ENCODE measurements at places on chromosomes 4 and X.

- no peak for DNase-seq
These were observed 18.4 kb downstream of the CENPU start for GRCh38 chr4:184715526-184715925.

- DNase-seq = no peak
These were observed 19.1 kb downstream of the ATP5ME start for GRCh38 chr4:654871-655463.

- DNase-seq = no peak
These were observed 1.4 kb upstream of the PHF8 start for GRCh38 chrX:54045563-54046228.

DNA sequence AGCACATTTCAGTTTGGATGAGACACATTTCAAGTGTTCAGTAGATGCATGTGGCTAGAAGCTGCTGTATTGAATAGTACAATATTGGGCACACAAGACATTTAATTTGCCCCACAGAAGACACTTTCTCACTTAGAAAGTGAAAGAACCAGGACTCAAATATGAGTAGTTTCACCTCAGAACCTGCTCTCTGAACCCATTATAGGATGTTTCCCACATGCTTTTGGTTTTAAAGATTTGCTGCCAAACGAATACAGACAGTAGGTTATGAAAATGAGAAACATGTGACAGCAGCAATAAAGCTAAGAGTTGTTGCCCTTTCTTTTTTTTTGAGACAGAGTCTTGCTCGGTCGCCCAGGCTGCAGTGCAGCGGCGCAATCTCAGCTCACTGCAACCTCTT lies 32.3 kb downstream of the C4orf54 start:
- DNase-seq = no peak

- DNase-seq = no peak
These were observed 24.1 kb downstream of the OCIAD1 start for GRCh38 chr4:48854982-48855381.

DNA sequence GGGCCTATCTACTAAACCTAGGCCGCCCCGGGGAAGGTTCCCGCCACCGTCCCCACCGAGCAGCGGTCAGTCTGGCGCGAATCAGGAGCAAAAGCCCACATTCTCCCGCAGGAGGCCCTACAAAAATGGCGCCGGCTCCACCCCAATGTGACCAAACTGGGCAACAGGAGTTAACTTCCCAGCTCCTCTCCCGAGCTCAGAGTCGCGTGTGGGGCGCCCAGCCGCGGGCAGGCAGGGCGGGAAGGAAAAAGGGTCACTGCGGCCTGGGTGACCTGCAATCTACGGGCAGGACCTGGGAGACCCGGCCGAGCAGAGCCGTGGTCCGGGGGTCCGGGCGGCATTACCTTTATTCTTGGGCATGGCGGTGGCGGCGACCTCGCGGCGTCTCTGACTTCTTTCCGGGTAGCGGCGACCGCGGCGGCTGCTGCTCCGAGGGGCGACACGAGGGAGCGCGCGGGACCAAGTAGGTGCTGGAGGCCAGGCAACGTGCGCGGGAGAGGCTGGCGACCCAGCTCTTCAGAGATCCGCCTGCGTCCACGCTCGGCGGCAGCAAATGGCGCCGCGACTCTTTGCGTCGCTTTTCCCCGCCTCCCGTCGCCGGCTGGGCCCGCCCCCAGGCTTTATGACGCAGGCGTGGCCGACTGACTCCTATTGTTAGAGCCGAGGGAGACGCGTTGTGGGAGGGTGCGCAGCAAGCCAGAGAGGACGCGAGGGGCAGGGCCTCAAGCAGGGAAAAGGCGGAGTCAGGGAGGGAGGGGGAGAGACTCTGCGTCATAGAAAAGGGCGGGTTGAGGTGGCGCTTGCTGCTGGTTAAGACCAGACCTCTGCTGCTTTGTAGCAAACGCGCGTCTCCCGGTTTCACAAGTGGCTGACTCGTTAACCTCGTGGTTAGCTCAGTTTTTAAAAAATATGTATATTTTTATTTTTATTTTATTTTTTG lies at the start of gene EIF1AX:
TSS of gene EIF1AX (minus strand) at position 558 of the 940 bp plus-strand sequence. CDS start at position 360, 198 bp downstream.
- peak; percentile 99 for DNase-seq

DNA sequence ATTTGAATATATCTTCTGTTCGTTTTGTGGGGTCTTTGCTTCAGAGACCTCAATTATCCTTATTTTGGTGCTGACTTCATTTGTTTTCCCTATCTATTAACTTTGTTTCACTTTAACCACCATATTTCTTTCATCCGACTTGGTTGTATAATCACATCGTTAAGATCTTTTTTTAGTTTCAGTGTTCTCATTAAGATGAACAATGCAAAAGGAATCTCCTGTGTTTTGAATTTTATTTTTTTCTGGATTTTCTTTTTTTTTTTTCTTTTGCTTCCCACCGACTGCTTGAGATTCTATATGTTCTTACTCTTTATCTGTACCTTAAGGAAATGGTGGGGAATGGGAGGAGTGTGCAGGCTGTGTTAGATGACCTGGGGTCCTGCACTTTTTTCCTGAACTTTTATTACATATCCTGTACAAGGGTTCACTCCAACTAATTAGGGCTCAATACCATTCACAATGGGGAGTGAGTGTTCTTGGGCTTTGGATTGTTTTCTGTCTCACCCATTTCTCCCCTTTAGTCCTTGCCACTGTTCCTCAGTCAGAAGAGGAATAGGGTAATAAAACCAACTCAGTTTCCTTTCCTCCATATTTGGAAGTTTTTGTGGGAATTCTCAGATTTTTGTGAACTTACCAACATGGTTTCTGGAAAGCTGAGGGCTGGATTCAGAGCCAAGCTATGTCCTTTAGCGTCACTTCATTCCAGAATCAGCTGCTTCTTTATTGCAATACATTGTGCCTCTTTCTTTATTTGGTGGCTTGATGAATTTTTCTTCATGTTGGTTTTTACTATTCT lies 43.2 kb upstream of the BMPR1B start:
- peak; percentile 71 for DNase-seq

GRCh38 chr4:74674750-74675149 lies 119.6 kb downstream of the BTC start:
- peak; percentile 14 for DNase-seq

Data from fibroblast of the aortic adventitia (primary cell).